ENCODE measurements at places on chromosomes 6 and 20.

DNA sequence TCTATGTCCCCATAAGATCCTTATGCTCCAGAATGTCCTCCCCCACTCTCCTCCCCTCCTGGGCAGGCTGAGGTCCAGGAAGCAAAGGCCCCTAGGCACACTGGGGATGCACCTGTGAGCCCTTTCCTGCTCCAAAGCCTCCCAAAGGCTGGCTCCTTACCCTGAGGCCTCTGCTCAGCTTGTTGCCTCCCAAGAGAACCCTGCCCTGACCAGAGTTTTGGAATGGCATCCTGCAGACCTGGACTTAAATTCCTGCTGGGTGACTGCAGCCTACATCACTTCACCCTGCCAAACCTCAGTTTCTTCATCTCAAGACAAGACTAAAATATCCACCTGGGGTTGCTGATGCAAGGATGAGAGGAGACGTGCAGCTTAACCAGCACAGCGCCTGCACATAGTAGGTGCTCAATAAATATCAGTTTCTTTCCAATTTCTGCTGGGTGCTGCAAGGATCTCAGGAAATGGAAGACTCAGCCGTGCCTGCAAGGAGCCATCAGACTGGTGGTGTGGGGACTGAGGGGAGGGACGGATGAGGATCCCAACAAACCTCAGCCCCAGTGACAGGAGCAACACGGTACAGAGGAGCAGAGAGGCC lies 2.1 kb upstream of the LBP start:
- no peak for DNase-seq

DNA sequence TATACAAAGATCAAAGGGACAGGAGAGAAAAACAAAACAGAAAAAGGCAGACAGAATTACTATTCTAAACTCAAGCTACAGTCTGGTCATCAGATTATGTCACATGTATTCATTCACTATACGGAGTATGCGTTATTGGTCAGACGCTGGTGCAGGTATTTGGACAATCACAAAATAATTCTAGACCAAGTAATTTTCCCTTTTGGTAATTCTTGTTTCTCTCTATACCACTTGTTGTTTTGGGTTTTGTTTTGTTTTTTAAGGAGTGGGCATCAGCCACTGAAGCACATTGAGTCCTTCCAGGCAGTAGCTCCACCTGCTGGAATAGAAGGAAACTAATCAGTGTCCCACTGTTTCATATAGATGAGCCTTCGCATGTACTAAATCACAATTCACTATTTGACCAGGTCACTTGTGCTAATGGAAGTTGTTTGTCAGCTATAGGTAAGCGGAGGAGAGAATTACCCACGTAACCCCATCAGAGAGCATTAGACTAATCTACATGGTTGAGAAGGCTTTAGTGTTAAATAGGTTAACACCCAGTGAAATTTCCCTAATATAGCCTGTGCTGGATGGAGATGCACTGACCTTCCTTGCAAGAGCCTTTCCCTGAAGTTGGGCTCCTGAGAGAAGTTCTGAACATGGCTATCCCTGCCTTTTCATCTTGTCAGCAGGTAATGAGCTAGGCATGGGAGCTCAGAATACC lies 77.9 kb downstream of the TNFAIP3 start:
- no peak for DNase-seq

- no peak for DNase-seq
Observed at GRCh38 chr6:169188051-169188470, 65.6 kb downstream of the THBS2 start.

- DNase-seq = no peak
Observed at GRCh38 chr6:11093376-11093625, 333 bp upstream of the SMIM13 start.

DNA sequence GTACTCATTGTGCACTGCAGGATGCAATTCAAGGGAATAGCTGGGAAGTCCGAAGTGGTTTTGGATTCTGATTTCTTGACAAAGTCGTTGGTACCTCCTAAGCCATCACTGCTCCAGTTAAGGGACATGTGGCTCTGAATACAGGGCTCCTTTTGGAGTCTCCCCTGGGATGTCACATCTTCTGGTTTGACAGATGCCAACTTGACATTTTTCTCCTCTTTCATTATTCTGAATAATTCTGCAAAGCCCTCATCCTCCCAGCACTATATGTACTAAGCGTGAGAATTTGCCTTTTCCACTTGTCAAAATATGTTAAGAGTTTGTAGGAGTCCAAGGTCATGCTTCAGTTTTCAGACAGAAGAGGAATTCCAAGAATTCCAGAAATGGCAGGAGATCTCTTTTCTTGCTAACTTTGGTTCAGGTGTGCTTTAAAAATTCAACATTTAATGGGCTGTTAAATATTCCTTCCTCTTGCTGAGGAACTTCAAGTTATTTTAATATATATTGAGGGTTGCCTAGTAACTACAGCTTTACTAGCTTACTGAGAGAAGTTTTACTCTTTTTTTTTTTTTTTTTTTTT lies 38.7 kb downstream of the DOK5 start:
- no peak for DNase-seq

GRCh38 chr6:73362869-73363536 lies 545 bp downstream of the KHDC3L start:
- DNase-seq = no peak

GRCh38 chr6:5681480-5681879 lies 325.2 kb downstream of the NRN1 start:
- no peak for DNase-seq

DNA sequence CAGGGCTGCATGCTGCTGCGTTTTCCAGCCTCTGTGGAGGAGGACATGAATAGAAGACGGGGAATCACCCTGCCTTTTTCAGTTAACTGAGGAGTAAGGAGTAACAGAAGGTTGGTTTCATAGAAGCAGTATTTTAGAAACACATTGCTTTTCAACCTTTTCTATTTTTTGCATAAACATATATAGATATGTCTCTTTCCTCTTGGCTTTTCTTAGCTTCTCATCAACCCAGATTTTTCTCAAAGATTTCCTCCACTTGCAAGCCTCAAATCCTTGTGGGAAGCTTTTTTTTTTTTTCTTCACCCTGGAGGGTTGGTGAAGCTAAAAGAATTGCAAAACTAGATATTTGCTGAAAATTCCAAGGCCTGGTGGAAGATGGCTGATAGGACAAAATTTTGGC lies 6.0 kb downstream of the SLC24A3 start:
- no peak for DNase-seq

- no peak for DNase-seq
Observed at GRCh38 chr6:89536231-89536630, 102.3 kb downstream of the LYRM2 start.

GRCh38 chr6:128062882-128063603 lies 162.2 kb upstream of the THEMIS start:
- no peak for DNase-seq

DNA sequence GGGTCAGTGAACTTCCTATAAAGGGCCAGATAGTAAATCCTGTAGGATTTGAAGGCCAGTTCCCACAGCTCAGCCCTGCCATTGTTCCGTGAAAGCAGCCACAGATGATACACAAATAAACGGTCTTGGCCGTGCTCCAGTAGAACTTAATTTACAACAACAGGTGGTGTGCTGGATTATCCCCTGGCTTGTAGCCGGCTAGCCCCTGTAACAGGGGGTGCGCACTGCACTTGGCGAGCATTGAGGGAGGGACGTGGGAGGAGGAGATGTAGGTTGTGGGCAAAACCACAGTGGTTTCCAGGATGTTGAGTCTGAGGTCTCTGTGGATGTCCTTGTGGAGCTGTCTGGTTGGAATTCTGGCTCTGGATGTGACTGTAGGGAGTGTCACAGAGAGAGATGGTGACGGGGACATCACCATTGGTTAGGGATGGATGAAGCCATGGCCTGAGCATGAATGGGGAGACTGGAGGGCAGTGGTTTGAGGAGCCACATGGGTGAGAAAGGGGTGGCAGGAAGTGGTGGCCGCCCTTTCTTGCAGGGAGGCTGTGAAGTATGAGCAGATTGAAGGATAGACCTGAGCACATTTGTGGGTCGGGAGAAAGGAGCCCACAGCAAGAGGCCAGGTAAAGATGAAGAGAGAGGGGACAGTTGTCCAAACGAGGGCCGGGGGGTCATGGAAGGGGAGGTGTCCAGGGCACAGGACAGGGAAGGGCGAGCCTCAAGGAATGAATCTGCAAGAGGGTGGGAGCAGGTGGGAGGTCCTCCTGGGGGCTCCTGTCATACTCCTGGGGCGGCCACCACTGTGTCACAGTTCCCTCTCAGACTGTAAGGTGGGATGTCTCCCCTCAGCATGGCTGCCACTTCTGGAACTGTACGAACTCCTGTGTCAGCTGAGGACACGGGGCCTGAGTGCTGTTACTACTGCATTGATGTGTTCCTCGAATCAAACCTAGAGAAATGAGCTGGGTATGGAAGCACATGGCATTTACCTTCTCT lies 53.6 kb downstream of the CDH26 start:
- no peak for DNase-seq

DNA sequence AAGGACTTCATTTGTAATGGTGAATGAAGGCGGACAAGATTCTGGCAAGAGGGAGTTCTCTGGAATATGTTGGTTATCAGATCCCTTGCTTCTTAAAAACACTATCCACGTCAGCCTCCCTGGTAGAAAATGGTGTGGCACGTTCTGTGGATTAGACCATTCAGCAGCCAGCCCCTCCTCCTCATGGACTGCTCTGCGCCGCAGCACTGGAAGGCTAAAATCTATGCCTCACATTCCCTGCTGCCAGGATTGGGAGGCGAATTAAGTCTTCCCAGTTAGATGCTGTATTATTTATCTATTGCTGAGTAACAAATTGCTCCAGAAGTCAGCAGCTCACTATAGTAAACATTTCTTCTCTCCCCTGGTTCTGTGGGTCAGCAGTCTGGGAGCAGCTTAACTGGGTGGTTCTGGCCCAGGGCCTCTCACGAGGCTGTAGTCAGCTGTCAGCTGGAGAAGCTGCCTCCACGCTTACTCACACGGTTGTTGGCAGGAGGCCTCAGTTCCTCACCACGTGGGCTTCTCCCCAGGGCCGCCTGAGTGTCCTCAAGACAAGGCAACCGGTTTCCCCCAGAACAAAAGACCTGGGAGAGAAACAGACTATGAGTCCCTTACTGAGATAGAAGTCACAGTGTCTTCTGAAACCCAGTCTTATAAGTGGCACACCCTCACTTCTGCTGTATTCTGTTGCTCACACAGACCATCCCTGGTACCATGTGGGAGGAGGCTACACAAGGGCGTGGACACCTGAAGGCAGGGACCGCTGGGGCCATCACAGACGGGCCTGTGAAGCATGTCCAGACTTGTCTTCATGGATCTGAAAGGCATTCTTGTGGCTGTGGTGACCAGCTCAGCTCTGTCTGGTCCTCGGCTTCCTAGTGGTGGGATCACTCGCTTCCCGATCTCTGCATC lies 101.0 kb downstream of the NRN1 start:
- DNase-seq = no peak

- no peak for DNase-seq
Observed at GRCh38 chr6:119148098-119148824, 69.8 kb upstream of the FAM184A start.

- DNase-seq = no peak
Observed at GRCh38 chr20:722822-723644, 45.3 kb downstream of the SLC52A3 start.
